ENCODE measurements at places on chromosomes 12 and 14.

DNA sequence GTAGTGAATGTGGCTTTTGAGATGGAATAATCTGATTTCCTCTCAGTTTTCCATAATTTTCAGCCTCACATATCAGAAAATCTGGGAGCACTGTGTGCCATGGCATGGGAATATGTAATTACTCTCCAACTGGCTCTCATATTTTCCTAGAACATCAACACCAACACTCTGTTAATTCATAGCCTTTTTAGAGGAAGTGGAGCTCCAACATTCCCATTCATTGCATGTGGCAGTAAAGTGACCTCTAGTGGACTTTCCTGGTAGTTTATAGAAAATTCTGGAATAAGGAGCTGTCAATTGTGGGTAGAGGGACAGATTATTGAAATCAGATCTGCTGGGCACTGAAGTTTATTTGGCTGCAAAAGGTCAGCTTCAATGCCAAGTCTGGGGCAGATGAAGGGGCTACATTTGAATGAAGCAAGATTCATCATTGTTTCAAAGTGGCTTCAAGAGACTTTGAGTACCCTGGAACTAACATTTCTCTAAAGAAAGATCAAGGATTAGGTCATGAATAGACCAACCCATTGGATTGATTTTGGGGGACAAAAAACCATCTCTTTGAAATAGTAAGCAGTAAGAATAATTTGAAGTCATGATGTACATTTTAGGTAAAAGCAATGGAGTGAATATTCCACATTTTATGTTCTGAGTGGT, 23.6 kb upstream of the USP44 start:
- no peak for DNase-seq

GRCh38 chr14:76217179-76217578, 65.5 kb downstream of the GPATCH2L start:
- DNase-seq = no peak

DNA sequence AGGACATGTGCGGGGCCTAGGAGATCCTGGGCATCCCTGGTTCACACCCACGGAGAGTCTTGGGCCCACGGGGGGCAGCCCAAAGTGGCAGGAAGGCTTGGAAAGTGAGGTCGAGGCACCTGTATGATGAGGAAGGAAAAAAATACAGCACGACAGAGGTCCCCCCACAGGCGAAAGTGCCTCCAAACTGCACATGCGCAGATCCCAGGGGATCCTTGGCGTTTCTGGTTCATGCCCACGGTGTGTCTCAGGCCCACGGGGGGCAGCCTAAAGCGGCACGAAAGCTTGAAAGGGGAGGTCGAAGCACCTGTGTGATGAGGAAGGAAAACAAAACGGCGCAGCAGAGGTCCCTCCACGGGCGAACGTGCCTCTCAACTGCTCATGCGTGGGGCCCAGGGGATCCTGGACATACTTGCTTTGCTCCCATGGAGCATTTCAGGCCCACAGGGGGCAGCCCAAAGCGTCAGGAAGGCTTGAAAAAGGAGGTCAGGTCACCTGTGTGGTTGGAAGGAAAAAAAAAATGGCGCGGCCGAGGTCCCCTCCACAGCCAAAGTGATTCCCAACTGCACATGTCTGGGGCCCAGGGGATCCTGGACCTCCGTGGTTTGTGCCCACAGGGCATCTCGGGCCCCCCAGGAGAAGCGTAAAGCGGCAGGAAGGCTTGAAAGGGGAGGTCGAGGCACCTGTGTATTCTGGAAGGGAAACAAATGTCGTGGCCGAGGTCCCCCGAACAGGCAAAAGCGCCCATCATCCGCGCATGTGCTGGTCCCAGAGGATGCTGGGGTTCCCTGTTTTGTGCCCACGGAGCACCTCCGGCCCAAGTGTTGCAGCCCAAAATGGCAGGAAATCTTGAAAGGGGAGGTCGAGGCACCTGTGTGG, 582.6 kb downstream of the ALG10 start:
- DNase-seq = no peak

- no peak for DNase-seq
Observed at GRCh38 chr14:50447461-50447860, 50.8 kb upstream of the CDKL1 start.

- DNase-seq = peak; percentile 87
Observed at GRCh38 chr12:47820631-47821345, 1.1 kb upstream of the HDAC7 start.

GRCh38 chr14:50821510-50822464, 9.2 kb downstream of the NIN start:
- no peak for DNase-seq

GRCh38 chr12:18192119-18192518, 69.2 kb upstream of the PIK3C2G start:
- no peak for DNase-seq

DNA sequence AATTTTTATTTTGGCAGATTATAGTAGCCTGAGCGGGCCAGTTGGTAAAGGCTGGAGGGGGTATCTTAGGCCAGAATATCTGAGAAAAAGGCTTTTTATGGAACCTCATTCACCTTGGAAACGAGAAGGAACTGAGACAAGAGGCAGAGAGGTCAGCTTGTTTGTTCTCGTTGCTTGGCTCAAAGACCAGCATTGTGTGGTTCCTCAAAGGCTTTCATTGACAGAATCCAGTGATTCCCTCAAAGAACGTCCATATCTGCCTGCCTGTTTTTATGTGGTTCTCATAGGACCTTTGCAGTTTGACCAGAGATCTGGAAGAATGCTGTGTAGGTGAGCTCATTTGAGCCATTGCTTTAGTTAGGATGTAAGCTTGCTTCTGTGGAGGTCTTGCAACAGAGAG, 117.3 kb downstream of the CFAP54 start:
- no peak for DNase-seq

Data from AG09309 (cell line).